ENCODE measurements at places on chromosomes 7 and 10.

DNA sequence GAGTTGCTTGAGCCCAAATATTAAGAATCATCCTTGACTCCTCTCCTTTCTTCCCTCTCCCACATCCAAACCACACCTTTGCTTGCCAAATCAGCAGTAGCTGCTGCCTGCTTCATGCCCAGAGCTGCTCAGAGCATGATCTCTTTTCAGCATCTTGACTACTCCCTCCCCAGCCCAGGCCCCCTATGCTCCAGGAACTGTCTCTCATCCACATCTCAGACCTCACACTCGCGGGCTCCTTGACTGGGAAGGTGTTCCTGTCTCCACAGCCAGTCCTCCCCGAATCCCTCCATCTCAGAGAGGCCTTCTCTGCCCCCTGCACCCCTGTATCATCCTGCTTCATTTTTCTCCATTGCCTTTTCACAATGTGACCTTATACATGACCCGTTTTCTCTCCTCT, 157.0 kb downstream of the DNAJB6 start:
- no peak for DNase-seq

DNA sequence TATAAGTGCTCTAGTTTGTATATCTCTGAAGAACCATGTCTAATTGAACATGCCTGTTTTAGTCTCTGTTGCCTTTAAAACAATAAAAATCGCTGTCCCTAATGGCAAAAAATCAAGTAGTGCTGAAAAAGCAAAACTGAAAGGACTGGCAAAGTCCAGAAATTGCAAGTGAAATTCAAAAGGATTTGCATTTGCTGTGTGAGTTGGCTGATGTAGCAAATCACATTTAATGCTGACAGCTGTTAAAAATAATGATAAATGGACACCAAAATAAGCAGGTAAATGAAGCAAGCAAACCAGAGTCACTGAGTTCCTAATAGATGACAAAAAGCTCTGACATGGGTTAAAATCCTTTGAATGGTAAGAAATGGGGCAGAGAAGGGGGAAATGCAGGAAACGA, 874.1 kb downstream of the GRM8 start:
- DNase-seq = no peak

DNA sequence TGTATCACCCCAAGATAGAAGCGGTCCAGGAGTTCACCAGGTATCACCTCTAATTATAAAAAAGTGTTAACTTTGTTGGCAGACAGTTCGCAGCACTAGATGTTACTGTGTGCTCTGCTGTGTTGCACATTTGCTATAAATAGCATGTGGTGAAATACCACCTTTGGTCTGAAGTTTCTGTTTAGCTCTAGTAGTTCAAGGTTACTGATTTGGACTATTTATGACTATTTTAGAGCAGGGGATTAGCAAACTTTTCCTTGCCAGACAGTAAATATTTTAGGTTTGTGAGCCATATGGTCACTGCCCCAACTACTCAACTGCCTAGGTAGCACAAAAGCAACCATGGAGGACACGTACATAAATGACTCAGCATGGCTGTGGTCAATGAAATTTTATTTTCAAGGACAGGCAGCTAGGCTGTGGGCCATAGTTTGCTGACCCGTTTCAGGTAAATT, 16.5 kb downstream of the DENND10 start:
- no peak for DNase-seq

GRCh38 chr7:67021260-67021659, 24.6 kb downstream of the TYW1 start:
- DNase-seq = no peak

DNA sequence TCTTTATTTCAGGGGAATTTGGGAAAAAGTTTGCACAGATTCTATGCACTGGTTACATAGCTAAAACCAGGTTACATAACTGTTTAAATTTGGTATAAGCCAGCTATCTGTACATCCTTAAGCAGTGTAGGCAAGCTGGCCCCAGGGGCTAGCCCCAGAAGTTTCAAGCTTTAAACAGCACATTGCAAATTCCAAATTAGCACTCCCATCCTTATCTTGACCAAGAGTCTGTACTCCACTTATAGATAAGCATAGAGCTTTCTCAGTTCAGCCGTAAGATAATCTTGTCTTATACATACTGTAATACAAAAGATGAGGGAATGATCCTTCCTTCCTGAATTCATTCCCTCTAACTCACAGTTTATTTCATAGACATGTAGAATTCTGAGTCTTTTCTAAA, 109.3 kb downstream of the SPAG6 start:
- DNase-seq = no peak

GRCh38 chr10:26085549-26085948, 131.0 kb upstream of the GAD2 start:
- DNase-seq = no peak

GRCh38 chr7:71566991-71567390, 435.0 kb downstream of the GALNT17 start:
- no peak for DNase-seq

GRCh38 chr10:107342711-107343110, 178.2 kb upstream of the SORCS1 start:
- DNase-seq = no peak

DNA sequence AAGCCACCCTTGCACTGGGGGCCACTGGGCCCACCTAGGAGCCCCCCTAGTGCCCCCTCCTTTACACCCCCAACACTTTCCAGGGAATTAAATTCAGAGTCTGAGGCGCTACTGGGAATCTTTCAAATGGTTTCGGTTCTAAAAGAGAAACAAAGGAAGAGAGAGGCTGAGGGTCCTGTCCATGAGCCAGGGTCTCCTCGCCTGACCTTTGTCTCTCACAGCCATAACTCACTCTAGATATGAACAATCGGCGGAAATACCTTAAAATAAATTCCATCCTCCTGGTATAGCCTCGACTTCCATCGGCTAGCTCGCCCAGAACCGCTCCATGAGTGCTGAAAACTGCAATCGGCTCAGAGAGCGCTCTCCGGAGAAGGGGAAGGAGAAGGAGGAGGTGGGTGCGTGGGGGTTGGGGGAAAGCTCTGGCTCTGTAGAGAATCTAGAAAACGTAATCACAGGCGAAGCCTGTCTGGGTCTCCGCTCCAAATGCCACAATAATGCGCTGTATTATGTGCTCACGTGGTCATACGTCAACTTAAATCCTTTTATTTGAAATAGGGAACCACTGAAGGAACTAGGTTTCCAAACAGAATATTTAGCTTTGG, 12.6 kb downstream of the HOXA4 start:
- DNase-seq = no peak

DNA sequence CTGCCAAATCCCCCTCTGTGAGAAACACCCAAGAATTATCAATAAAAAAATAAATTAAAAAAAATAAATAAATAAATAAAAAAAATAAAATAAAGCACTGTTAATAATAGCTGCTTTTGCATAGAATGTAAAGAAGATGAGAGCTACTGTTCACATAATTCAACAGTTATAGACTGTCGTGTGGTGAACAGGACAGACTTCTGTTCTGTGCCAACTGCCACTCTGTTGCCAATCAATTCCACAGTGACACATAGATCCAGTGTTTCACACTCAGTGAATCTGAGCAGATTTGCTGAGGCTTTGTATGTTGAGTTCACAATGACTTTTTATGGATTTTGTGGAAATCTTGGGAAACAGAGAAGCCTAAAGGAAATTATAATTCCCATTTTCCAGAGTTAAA, 14.9 kb downstream of the ARHGAP19 start:
- DNase-seq = no peak

- DNase-seq = peak; percentile 11
Measured at GRCh38 chr7:93232673-93233018, 480 bp downstream of the VPS50 start.

DNA sequence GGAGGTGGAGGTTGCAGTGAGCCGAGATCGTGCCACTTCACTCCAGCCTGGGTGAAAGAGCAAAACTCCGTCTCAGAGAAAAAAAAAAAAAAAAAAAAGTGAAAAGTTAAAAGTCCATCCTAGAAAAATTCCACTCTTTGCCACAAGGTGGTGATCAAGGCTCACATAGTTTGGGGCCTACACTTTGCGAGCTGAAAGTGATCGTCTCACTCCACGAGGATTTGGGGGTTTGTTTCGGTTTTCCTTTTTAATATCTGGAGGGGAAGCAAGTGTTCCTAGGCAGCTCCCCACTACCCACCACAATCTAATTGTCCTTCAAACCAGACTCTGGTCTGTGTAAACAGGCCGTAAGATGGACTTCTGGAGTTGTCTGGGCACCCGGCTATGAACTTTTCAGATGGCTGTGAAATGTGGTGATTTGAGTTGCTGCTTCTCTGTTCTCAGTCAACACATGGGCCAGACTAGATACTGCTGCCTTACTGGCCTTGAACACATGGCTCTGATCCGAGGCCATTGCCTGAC, 27.1 kb downstream of the PRLHR start:
- DNase-seq = peak; percentile 47

GRCh38 chr7:93331706-93332105, 99.5 kb downstream of the VPS50 start:
- no peak for DNase-seq

DNA sequence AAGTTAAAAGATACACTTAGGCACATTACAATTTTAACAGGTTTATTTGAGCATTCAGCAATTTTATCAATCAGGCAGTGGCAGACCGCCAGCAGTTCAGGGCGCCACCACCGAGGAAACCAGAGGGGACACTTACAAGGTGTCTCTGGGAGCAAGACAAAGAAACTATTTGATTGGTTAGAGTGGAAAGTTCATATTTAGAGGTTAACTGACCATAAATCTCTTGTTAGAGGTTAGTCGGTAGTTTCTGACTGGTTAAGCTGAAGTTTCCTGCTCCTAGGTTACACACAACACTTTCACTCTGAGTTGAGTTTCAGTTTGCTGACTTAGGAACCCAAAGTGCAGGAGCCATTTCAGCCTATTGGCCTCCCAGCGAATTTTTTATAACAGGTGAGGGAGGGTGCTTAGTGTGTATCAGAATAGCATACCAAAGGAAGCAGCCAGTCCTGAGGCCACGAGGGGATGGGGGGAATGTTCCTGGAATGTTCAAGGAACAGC, 10.8 kb upstream of the PVRIG start:
- no peak for DNase-seq

DNA sequence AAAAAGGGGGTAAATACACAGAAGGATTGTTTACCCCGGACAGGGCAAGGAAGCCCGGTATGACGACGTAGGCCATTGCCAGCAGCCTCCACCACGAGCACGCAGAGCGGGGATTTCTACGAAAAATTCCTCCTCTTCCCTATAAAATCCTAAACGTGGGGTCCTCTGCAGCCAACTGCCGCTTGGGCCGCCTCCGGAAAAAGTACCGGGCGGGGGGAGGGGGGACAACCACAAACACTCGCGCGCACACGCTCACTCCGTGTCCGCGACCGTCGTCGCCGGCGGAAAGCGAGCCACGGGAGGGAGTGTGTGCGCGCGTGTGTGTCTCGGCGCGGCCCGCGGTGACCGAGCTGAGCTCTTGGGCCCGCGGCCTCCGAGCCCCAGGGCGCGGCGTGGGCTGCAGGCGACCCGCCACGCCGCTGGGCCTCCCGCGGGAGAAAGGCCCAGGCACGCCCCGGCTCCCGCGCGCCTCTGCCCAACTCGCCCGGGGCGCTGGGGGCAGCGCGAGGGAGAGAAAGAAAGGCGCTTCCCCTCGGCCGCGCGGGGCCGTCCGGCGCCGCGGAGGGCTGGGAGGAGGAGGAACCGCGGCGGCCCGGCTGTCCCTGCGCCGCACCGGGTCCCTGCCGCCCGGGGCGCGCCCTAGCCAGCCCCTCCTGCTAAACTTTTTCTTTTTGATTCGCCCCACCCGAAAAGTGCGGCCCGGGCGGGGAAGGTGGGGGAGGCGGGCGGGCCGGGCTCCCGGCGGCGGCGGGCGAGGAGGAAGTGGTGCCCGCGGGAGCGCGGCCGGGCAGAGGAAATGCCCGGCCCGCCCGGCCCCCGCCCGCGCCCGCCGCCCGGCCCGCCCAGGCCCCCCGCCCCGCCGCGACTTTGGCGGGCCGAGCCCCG, 1.5 kb downstream of the CTBP2 start:
- peak; percentile 54 for DNase-seq

GRCh38 chr10:48742891-48743860, 58.5 kb downstream of the WDFY4 start:
- DNase-seq = peak; percentile 59

DNA sequence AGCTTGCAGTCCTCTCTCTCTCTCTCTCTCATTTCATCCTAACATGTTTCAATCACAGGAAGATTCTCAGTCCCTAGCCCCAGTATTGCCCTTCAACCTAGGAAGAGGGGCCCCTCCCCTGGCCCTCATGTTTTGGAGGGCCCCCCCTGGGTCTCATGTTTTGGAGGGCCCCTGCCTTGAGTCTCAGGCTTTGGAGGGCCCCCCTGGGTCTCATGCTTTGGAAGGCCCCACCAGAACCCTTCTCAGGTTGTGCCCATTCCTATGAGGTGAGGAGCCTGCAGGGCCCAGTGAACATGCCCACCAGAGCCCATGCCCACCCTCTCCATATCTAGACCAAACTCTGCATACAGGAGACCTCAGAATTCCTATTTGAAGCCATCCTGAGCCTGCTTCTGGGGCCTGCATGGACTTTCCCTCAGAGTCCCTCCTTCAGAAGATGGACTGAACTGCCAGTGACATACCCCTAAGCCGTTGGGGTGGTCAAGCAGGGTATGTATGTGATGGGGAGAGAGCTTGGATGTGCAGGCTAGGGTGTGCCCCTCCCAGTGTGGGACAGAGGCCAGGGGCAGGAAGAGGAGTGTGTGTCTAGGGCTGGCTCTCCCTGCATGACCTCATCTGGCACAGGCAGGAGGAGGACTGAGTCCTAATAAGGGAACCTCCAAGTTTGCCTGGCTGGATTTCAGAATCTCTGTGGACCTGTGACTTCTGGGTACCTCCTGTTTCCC, 8.1 kb upstream of the VDAC2 start:
- peak; percentile 31 for DNase-seq

DNA sequence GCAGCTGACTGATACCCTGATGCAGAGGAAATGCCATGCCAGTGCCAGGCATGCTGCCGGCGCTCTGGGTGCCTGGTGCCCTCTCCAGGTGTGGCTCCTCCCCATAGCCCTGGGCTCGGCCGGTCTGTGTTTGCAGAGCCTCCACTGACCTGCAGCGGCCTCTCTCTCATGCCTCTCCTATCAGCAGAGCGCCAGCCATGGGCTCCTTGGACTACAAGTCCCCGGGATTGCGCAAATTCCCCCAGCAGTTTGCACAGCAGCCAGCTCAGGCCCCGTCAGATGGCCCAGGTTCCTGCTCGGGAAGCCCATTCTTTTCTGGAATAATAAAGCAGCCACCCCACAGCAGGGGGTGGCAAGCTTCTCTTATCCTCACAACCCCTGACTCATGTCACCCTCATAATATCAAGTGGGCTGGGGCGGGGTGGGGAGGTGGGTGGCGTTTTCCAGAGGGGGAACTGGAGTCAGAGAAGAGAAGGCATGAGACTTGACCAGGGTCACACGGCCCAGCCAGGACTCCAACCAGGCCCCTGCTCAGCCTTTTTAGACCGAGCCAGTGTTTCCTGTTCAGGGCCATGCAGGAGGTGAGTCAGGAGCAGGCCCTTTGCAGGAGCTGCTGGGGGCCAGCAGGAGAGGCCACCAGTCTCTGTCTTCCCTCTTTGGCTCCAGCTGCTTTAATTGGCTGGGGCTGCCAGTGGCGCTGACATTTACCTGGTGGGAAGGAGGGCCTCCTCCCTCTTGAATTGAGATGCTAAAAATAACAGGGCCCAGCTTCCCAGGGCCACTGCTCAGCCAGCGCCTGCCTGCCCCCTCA, 58.6 kb downstream of the ZMIZ1 start:
- DNase-seq = peak; percentile 93

GRCh38 chr7:14900051-14900450, 2.5 kb downstream of the DGKB start:
- DNase-seq = no peak

- DNase-seq = no peak
Measured at GRCh38 chr10:80561950-80562349, 24.2 kb downstream of the SH2D4B start.
